Fibroblast of pulmonary artery (primary cell): ENCODE measurements at places on chromosomes 12 and 14.

DNA sequence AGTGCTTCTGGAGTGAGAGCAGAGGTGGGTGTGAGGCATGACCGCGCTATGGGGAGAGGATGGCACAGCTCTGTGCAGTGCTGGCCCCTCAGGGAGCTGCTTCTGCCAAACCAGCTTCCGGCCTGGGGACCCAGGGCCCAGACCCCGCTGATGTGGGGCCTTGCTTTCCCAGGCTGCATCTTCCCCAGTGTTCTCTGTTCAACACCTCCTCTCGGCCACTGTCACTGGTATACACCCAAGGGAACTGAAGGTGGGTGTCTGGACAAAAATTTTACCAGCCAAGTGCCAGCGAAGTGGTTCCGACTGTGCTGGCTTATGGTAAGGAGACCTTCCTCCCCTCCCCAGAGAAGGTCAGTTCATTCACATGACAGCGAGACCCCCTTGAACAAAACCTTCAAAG is 179.1 kb downstream of the AACS start:
- DNase-seq = no peak

- DNase-seq = peak; percentile 83
Observed at GRCh38 chr12:8692573-8692972, 5.2 kb upstream of the RIMKLB start.

GRCh38 chr14:24473211-24473610 is 30.6 kb upstream of the SDR39U1 start:
- DNase-seq = no peak

GRCh38 chr14:54654605-54655004 is 87.7 kb downstream of the SAMD4A start:
- DNase-seq = no peak

GRCh38 chr12:75711271-75711670 is 199.9 kb upstream of the KRR1 start:
- DNase-seq = no peak

GRCh38 chr12:117583677-117584225 is 222.3 kb upstream of the NOS1 start:
- DNase-seq = no peak

- DNase-seq = peak; percentile 86
Observed at GRCh38 chr14:76917158-76917596, 91.0 kb downstream of the LRRC74A start.

- peak; percentile 39 for DNase-seq
Observed at GRCh38 chr12:74415633-74416032, 122.0 kb upstream of the ATXN7L3B start.

- DNase-seq = peak; percentile 53
Observed at GRCh38 chr12:19462406-19462805, 23.1 kb downstream of the AEBP2 start.

GRCh38 chr12:105020241-105020962 is 34.3 kb downstream of the NOPCHAP1 start:
- no peak for DNase-seq

- no peak for DNase-seq
Observed at GRCh38 chr12:16118586-16118985, 158.9 kb downstream of the SLC15A5 start.

GRCh38 chr12:16583969-16584745 is 21.8 kb downstream of the LMO3 start:
- peak; percentile 55 for DNase-seq

DNA sequence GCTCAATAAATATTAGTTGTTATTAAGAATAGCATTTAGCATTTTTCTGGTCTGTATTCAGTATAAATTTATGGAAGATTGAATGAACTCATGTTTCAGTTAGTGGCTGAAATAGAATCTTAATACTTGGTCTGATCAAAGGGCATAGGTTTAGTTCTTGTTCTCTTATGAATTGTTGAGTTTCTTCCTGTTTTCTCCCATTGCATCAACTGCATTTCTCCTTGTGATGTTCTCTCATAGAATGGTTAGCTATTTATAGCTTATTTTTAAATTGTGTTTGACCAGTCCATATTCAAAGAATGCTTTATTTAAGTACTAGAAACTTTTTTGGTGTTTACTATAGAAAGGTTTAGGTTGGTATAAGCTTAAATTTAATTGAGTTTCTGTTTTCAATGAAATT is 29.8 kb downstream of the APAF1 start:
- DNase-seq = no peak

- DNase-seq = no peak
Observed at GRCh38 chr12:107330831-107331431, 237.6 kb upstream of the CRY1 start.

DNA sequence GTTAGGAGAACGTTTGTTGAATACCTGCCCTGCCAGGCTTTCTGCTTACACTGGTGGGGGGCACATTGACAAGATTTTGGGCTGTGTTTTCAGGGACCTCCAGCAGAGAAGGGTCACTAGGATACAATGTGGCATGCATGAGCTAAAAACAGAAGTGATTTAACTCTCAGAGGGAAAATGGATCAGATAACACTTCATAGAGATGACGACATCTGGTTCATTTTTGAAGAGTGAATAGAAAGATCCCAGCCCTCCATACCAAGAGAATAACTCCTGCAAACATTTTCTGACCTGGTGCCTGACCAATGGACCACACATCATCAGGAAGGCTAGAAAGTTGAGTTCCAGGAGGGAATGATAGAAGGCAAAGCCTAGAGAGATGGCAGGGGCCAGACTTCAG is 33.7 kb downstream of the CKB start:
- peak; percentile 21 for DNase-seq

- peak; percentile 60 for DNase-seq
Observed at GRCh38 chr12:13534645-13535398, 338.3 kb downstream of the EMP1 start.
